NCI-H2107 (cell line): ENCODE measurements at places on chromosomes 13 and 19.

- DNase-seq, result no peak
Observed at GRCh38 chr13:50123002-50123401, 107.8 kb downstream of the KCNRG start.

GRCh38 chr19:30090476-30090875 is 148.4 kb downstream of the URI1 start:
- DNase-seq, result no peak

GRCh38 chr13:106506286-106506685 is 29.2 kb downstream of the EFNB2 start:
- DNase-seq, result no peak

DNA sequence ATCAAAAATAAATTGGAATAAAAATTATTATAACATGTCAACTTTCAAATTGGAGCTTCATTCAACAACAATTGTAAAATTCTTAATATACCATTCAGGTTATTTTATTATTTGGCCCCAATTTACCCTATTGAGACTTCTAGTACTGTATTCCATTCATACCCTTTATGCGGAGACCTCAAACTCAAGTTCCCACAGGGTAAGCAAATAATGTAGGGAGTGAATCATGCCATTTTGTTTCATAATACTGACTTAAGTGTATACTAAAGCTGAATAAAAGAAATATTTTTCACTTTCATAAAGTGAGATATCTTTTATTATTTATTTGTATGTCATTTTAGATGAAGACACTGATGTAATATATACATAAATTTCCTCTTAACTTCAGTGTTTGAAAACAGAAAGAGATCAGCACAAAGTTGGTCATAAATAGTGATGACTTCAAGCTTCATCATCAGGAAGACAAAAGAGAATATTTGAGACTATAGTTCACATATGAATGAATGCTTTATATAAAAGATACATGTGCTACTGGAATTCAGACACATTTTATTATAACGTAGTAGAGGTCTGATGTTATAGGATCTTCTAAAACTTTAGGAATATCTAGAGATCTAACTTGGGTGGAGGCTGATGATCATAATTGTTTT is 894.4 kb upstream of the PCDH9 start:
- no peak for DNase-seq
